ENCODE measurements at places on chromosomes 12 and 14. TPM values are rescaled to one million over a fixed set of nuclear protein-coding genes. Genes with fewer than 3 reads are reported as not detected.
A peak's percentile ranks its signal among the peaks of the same experiment; 100 is the strongest.

Gene GLRX5
- total RNA-seq = 27.2 TPM

Gene FAIM2
- 1.2 TPM for total RNA-seq

Gene RHEBL1
- total RNA-seq = 1.1 TPM

DNA sequence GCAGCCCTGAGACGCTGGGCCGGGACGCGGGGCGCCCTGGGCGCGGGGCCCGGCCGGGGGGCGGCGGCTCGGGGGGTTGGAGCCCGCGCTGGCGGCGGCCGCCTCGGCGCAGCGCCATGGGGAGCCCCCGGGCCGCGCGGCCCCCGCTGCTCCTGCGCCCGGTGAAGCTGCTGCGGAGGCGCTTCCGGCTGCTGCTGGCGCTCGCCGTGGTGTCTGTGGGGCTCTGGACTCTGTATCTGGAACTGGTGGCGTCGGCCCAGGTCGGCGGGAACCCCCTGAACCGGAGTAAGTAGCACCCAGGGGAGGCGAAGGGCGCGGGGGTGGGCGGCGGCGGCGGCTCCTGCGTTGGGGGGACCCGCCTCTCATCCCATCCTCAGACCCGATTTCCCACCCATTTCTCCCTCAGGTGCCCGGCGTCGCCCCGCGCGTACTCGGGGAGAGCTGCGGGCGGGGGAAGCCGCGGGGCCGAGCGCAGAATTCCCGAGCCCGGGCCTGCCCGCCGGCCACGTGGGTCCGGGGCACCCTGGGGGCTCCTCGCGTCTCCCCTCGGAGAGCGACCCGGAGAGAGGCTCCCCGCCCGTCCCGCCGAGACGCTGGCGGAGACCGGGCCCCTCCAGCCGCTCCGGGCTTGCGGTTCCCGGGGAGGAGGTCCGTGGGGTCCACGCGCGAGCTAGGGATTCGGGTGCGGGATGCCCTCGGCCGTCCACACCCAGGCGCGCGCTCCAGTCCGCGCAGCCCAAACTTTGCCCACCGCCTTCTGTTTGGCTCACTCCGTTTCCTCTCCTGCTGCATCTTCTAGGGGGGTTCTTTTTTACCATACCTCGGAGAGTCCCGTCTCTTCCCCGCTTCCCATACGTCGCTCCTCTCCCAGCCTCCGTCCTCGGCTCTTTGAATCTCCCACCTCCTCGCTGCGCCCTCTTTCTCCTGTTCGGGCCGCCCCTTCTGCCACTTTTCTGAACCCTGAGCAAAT lies 807 bp downstream of the B4GALNT3 start:
- DNase-seq = peak; percentile 74

Gene POTEM
- not detected for total RNA-seq

DNA sequence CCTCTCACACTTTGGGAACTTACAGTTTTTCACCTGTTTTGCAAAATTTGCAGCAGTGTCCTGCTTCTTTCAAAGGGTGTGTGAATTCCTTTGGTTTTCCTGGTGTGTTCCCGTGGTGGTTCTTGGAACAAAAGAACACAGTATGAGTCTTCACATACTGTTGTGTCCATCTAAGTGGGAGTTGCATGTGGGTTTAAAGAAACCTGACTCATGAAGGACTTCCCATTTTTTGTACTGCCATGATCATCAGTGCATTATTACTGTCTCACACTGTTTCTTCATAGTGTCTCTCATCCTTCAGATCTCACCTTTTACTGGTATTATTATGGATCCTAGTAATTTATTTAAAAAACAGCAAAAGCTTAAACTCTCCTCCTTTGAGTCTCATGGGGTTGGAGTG lies 3.8 kb upstream of the GZMH start:
- no peak for DNase-seq

All from upper lobe of right lung (tissue), 1 donor.